Stimulated activated CD4-positive, alpha-beta T cell treated with anti-CD3 and anti-CD28 coated beads, TNF-alpha, amount 100 ng/mL, for 1 hour (primary cell): ENCODE measurements at places on chromosomes 4 and X.

GRCh38 chrX:76538860-76539259 lies 111.3 kb downstream of the MAGEE1 start:
- no peak for DNase-seq

DNA sequence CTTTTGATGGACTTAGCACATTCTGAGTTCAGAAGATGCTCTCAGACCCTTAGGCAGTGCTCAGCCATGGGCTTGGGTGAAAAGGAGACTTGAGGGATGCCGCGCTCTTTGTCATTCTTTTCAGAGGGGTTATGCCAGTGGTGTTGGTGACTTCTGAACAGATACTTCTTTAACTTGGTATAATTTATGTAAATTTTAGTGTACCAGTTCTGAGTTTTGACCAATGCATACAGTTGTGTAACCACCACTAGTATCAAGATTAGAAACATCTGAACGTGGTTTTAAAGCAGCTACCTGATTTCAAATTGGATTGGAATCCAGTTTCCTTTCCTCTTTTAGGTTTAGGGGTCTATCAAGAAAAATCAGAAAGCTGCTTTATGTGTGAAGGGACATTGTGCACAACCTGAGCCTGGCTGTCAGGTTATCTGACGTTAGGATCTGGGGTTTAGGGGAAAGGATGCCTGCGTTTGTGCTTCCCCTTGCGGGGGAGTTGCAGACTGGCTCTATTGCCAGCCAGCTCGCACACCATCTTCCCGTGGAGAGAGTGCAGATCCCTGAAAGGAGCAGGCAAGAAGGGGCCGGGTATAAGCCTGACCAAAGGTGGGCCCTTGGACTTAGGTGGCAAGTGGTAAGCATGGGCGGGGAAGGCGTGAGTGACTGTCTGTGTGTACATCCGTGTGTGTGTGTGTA lies 19.0 kb downstream of the SMS start:
- DNase-seq: no peak

- DNase-seq: no peak
Measured at GRCh38 chr4:12583275-12583674, 900.9 kb downstream of the RAB28 start.

GRCh38 chr4:40317916-40318658 lies 17.0 kb upstream of the CHRNA9 start:
- no peak for DNase-seq

GRCh38 chr4:153954654-153955053 lies 165.8 kb upstream of the SFRP2 start:
- DNase-seq: no peak

DNA sequence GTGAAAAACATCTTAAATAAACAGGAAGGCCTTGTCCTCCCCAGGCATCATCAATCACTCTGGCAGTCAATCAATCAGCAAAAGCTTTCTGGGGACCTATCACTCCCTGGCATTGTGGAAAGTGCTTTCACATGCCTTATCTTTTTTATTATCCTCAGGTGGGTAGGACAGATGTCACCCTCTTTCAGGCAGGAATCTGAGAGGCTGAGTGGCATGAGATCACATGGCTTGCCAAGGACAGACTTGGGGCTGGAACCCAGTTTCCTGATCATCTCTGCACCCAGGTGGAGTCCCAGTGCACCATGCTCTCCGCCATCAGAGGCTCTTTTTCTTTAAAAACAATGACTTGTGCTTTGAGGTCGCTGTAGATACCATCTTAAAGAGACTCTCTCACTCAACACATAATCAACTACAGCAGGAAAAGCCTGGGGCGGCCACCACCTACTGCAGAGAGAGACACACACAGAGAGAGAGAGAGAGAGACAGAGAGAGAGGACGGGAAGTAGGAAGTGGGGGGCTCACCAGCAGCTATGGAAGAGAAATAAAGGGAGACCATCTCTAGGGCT lies 282.7 kb downstream of the PTTG2 start:
- no peak for DNase-seq

DNA sequence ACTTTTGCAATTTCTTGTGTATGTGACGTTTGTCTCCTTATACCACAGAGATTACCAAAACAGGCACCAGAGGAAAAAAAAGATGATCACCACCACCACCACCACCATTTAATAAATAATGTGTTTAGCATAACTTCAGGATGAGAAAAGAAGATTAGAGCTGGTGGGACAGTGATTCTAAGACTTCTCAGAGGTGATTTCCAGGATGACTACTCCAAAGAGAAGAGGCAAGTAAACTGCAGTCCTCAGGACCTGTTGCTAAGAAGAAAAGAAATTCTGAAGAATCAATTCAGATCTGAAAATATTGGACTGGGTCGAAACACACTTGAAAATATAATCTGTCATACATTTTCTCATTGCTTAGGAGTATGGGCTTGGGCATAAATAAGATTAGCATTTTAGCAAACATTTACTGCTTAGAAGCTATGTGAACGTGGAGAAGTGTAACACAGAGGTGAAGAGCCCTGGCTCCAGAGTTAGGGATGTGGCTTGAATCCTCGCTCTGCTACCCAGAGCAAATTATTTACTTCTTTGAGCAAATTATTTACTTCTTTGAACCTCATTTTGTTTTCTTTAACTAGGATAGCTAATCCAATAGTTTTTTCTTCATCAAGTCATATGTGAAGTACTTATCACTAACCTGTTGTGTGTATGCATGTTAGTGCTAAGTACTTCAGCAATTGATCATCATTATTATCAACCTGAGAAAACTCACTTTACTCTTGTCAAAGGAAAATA lies 10.5 kb upstream of the YTHDC1 start:
- DNase-seq: no peak

DNA sequence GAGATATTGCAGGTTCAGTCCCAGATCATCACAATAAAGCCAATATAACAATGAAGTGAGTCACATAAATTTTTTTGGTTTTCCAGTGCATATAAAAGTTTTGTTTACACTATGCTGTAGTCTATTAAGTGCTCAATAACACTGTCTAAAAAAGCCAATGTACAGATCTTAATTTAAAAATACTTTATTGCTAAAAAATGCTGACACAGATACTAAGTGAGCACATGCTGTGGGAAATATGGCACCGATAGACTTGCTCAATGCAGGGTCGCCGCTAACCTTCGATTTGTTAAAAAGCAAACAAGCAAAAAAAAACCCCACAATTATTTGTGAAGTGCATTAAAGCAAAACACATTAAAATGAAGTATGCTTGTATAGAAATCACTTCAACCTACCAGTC lies 10.3 kb downstream of the PLA2G12A start:
- no peak for DNase-seq

DNA sequence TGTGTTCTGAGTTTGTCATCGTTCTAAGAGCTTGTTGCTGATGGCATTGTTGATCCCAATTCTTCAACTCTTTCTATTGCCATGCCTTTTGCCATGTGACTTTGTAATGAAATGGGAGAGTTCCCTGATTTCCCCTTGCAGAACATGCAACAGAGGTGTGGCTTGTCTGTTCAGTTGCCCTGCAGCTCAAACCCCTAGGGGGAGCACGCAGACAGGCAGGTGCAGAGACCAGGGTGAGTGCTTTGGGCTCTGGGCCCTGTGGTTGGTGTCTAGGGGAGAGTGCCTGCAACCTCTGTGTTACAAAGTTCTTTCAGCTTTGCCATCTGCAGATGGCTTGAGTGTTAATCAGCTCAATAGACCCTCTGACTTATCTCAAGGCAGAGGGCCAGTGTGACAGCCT lies 332.7 kb downstream of the MID1IP1 start:
- DNase-seq: no peak

DNA sequence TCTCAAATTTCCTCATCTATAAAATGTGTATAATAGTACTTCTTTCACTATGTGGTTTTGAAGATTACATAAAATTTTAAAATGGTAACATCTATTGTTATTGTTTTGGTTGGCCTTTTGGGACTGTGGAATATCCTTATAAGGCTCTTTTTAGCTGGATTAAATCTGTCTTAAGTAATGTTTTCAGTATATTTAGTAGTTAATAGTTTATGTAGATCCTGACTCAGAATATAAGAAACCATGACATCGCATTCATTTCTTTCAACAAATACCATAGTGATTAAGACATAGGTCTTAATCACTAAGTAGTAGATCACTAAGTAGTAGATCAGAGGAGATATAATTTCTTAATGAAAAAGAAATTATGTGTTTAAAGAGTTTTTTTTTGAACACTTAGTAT lies 48.5 kb downstream of the MRPL1 start:
- DNase-seq: no peak

- no peak for DNase-seq
Measured at GRCh38 chr4:36349938-36350549, 68.6 kb downstream of the DTHD1 start.

GRCh38 chr4:143515905-143516304 lies 2.4 kb downstream of the SMARCA5 start:
- DNase-seq: no peak

DNA sequence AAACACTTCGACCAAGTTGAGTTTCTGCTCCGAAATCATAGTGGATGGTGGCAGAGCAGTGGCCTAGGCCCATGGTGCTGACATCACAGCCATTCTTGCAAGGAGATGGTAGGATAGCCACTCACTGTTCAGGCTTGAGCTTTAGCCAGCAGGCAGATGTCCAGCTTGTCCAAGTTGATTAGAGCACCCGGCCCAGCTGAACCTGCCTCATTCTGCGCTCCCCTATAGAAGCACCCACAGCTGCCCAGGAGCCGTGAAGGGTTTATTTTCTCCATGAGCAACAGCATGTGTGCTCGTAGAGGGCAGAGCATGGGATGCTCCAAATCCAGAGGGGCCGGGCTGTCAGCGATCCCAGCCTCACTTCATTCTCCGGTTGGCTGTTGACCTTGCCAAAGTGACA lies 16.2 kb downstream of the PIGG start:
- DNase-seq: no peak

DNA sequence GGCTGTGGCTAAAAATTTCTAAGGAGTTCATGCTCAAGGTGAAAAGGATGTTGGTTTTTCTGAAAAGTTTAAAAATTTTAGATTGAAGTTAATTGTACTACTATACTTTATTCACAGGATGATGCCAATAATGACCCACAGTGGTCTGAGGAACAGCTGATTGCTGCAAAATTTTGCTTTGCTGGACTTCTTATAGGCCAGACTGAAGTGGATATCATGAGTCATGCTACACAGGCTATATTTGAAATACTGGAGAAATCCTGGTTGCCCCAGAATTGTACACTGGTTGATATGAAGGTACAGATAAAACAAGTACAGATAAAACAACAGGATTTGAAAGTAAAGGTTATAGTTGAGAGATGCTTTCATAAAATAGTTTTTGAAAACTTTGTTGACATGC lies 12.2 kb downstream of the PAICS start:
- no peak for DNase-seq

DNA sequence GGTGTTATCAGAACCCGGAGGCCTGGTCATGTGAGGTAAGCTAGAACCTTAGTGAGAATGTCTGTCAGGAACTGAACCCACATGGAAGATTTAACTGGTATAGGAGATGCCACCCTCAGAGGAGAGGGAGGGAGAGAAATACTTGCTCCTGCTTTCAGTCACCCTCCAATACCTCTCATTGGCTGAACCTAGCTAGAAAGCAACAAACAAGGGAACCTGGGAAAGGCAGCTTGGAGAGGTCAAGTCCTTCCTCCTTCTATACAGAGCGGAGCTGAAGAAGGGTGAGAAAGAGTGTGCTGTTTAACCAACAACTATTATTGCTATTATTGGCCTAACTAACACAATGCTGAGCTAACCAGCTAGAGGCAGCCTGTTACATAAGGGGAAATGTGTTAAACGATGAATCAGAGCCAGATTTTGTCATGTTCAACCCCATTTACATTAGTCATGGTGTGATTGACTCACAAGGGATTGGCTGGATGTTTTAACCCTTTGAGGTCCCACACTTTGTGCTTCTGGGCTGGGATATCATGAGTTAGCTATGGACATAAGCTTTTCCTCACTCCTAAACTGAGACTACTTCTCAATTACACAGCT lies 96.5 kb upstream of the ESX1 start:
- DNase-seq: no peak

DNA sequence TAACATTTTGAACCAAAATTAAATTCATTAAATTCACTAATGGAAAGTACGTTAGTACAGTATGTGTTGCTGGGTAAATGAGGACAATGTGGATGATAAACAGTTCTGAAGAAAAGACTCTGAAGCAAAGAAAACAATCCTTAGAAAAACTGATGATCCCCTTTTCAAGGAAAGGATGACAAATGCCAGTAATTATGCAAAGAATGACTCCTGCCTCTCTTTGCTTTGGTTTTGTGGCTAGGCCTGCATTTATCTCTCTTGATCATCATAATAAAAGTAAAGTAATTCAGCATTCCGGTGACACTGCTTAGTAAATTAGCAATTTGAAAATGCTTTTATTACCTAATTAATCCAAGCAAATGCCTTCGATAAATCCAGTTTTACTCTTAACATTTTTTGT lies 652.2 kb upstream of the DIPK2B start:
- DNase-seq: no peak

- DNase-seq: no peak
Measured at GRCh38 chrX:12973561-12974304, 1.2 kb upstream of the TMSB4X start.

DNA sequence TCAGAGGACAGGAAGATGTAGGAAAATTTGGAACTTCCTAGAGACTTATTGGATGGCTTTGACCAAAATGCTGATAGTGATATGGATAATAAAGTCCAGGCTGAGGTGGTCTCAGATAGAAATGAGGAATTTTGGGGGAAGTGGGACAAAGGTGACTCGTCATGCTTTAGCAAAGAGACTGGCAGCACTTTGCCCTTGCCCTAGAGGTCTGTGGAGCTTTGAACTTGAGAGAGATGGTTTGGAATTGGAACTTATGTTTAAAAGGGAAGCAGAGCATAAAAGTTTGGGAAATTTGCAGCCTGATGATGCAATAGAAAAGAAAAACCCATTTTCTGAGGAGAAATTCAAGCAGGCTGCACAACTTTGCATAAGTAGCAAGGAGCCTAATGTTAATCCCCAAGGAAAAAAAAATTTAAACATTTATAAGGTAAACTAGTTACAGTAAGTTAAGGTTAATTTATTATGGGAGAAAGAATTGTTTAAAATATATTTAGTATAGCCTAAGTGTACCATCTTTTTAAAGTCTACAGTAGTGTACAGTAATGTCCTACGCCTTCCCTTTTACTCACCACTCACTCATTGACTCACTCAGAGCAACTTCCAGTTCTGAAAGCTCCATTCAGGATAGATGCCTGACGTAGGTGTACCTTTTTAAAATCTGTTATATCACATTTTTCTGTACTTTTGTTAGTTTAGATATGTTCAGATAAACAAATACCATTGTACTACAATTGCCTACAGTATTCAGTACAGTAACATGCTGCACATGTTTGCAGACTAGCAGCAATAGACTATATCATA lies 101.2 kb downstream of the FAM13A start:
- DNase-seq: no peak

DNA sequence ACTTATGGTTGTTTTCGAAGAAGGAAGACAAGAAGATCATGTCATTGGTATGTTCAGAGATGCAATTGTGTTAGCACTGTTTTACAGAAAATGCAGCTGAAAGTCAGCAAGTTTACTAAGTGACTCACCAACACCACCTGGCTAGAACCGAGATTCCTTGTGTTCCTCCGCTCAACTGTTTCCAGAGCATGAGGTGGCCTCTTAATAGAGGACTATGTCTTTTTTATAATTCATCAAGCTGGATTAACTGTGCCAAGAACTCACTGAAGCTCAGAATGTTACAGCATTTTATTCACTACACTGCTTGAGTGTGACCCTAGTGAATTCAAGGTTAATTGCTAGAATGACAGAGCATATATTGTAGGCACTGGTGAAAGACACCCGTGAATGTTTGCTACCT lies 1573.5 kb upstream of the TENM3 start:
- DNase-seq: no peak
